ENCODE measurements at places on chromosomes 11 and 22.

DNA sequence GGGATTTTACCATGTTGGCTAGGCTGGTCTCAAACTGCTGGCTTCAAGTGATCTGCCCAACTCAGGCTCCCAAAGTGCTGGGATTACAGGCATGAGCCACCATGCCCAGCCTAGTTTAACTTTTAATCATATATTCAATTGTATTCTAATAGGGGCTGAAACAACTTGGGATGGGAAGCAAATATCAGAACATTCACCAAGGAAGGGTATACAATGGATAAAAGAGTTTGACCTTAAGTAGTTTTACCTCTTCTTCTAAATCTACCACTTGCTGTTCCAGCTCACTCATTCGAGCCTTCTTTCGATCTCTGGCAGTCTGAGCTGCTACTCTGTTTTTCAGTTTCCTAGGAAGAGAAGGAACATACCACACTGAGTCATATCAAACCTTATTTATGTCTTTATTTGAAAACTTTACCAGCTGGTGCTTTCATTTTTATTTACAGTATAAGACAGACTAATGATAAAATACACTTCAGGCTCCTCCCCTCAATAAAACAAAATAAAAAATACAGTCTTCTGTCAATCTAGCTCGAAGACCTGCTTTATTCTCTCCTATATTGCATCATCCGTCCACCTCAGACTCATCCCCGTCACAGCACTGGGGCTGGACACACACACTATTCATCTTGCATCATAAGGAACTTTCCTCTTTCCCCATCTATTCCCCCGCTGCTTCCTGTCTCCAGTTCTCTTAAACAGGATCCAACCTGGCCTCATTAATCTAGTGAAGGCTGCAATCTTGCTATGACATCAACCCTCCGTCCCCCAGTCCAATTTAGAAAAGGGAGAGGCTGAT, 1.4 kb downstream of the XBP1 start:
- DNase-seq = no peak

DNA sequence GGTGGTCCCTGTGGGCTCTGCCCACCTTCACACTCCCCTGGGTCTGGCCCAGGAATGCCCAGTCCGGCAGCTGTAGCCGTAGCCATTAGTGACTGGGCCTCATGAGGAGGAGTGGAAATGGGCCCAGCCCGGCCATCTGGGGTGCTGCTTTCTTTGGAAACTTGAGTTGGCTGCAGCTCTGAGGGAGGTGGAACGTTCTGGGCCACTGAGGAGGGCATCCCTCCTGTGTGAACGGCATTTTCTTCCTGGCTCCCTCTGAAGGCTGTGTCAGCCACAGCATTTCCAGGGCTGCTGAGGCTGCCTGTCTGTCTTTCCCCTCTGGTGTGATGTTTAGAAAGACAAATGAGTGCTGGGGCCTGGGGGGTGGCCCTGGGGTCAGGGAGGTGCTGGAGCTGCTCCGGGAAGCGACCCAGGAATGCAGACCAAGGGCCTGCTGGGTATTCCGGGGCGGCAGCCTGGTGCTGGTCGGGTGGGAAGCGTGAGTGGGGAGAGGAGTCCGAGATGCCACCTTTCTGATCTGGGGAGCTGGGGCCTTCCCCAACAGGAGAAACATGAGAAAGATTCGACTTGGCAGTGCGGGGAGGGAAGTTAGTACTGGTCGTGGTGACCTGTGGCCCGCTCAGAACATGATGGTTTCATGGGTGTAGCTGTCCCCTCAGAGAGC, 27.1 kb downstream of the PTDSS2 start:
- DNase-seq = no peak

DNA sequence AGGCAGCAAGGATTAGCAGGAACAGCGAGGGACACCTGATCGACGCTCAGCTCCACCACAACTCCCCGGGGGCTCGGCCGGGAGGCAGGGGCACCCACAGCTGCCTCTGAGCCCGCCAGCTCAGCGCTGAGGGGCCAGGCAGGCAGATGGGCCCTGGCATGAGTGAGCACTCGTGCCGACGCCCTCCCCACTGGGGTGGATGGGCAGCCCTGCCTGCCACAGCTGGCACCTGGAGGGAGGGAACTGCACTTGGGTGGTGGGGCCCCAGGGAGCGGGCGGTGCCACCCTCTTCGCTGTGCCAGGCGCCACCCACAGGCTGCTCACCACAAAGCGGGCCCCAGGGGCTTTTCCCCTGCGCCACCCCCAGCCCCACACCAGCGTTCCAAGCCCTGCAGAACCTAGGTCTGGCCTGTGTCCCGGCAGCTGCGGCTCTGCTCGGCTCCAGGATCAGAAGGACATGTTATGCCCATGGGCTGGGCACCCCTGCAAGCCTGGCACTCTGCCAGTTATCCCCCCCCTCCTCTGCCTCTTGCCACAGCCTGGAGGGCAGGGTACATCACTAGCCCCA, 28.8 kb downstream of the WNT7B start:
- no peak for DNase-seq

DNA sequence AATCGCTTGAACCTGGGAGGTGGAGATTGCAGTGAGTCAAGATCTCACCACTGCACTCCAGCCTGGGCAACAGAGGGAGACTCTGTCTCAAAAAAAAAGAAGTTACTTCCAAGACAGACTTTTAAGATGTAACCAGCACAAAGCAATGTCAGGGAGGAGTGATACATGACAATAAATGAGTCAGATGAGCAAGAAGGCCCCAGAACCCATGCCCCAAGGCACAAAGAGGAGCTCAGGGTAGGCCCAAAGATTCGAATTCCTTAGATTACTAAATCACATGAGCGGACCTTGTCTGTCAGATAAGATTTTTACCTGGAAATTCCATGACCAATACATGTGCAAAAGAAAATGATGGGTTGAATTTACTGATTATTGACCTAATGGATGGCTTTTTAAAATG, 10.5 kb upstream of the JHY start:
- DNase-seq = no peak

- DNase-seq = no peak
Measured at GRCh38 chr22:23216461-23217170, 36.3 kb downstream of the BCR start.

DNA sequence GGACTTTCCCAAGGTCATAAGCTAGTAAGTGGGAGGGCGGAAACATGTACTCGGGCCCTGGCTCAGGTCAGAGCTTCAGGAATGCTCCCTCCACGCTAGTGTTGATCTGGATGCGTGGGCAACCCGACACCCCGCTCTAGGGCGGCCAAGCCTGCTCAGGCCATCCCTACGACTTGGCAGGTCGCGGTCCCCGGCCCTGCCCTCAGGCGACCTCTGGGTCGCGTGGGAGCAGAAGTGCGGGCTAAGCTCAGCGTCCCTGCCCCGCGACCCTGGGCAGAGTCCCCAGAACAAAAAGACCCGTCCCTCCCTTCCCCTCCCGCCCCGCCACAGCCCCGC, 781 bp upstream of the TEF start:
- no peak for DNase-seq

- DNase-seq = no peak
Measured at GRCh38 chr11:110034806-110035205, 58.4 kb upstream of the ZC3H12C start.

DNA sequence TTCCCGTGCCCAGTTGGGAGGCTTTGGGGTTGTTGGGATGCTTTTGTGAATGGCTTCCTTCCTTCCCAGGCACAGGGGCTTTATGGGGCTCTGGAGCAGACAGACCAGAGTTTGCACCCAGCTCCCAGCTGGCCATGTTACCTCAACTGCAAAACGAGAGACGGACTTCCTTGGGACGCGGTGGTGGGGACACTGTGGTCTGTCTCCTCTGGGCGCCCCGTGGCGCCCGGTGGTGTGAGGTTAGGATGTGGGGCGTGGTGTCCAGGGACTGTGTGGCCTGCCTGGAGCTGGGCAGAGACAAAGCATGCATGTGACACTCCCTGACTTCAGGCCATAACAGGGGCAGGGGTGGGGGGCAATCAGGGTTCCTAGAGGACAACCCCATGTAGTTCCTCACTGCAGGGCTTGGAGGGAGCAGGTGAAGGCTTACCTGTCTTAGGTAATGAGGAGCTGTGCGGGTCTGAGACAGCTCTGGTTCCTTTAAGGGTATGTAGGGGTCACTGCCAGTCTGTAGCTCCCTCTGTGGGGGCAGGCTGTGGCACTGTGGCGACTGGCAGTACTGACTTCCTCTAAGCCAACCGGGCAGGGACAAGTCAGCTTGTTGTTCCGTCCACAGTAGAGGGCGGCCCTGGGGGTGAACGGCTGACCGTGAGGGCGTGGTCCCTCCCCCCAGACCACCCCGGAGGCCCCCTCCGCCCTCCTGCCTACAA, 14.4 kb downstream of the KCNQ1 start:
- no peak for DNase-seq

GRCh38 chr22:48102581-48102980, 1340.1 kb downstream of the TBC1D22A start:
- DNase-seq = no peak

GRCh38 chr11:11776714-11777113, 65.1 kb upstream of the USP47 start:
- no peak for DNase-seq

DNA sequence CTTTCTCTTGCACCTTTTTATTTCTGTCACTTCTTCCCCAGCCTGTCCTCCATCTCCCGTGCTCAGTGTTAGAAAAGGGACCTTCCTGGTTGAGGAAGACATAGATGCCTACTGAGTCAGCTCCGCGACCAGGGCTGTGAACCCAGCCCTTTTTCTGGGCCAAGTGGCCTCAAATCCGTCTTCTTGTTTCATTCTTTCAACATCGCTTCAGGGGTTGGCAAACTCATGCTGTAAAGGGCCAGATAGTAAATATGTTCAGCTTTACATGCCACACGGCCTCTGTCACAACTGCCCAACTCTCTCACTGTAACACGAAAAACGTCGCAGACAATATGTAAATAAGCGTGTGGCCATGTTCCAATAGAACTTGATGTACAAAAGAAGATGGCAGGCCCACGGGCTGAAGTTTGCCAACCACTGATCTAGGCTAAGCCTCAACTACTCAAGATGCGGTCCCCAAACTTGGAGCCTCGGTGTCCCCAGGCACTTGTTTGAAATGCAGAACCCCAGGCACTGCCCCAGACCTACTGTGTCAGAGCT, 338.4 kb downstream of the MN1 start:
- no peak for DNase-seq

GRCh38 chr11:66313321-66314185, 3.3 kb downstream of the CD248 start:
- no peak for DNase-seq

- DNase-seq = no peak
Measured at GRCh38 chr11:130831976-130832375, 84.3 kb downstream of the SNX19 start.

DNA sequence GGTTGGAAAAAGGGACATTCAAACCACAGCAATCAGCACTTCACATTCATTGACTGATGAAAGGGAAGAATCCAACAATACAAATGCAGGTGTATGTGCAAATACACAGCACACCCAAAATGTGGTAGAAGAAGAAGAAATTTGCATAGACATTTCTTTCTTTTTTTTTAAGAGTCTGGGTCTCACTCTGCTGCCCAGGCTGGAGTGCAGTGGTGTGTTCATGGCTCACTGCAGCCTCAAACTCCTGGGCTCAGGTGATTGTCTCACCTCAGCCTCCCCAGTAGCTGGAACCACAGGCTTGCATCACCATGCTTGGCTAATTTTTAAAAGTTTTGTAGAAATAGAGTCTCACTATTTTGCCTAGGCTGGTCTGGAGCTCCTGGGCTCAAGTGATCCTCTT, 21.9 kb downstream of the CARS1 start:
- DNase-seq = no peak

GRCh38 chr11:10991393-10991792, 133.5 kb upstream of the ZBED5 start:
- no peak for DNase-seq

- DNase-seq = no peak
Measured at GRCh38 chr11:46337626-46338345, 9.5 kb upstream of the DGKZ start.

- no peak for DNase-seq
Measured at GRCh38 chr11:116427903-116428637, 344.7 kb downstream of the BUD13 start.

DNA sequence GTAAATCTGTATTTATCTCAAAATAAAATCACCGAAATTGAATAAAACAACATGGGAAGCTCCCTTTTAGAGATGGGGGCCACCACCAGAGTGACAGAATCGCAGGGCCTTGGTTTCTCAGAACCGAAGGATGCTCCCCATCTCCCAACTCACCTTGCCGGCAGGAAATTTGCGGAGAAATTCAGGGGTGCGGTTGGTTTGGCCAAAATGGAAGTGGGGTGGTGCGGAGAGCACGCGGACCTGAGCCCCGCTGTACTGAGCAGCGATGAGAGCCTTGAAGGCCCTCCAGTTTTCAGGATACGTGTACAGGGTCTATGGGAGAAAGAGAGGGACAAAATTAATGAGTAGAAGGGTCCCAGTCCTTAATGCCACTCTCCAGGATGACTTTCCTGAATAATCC, 1.3 kb downstream of the EEF1G start:
- no peak for DNase-seq

- no peak for DNase-seq
Measured at GRCh38 chr11:115871161-115871760, 367.0 kb upstream of the CADM1 start.

DNA sequence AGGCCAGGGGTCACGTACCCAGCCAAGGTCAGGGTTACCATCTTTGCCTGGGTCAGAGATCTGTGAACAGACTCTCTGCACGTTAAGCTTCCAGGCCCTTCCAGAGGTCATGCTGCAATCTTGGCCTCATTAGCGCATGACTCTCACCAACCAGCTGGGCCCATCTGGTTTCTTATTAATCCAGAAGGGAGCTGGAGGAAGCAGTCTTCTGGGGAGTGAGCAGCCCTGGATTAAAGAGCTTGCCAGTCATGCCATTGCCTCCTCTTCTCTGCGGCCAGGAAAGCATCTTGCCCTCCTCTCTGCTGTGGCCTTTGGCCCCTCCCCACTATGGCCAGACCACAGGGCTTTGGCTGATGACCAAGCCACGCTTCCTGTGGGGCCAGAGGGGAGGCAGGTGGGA, 57.4 kb downstream of the CHST1 start:
- no peak for DNase-seq

GRCh38 chr22:38236786-38237185, 35.0 kb downstream of the MAFF start:
- DNase-seq = no peak

DNA sequence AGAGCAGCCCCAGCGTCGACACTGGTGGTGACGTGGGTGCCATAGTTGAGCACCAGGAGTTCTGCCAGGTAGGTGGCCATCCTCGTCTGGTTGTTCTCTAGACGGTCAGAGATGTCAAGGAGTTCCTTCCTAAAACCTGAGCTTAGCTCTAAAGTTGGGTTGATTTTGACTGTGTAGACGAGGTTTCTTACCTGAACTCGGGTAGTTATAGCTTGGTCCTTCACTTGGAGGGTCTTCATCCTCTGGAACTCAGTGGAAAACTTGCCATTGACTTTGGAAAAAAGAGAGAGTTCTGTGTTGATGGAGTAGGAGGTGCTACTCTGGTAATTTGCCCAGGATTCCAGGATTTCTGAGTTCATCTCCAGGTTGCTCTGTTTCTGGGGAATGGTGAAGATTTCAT, 505 bp downstream of the MPEG1 start:
- DNase-seq = no peak

GRCh38 chr22:44575381-44576268, 77.6 kb upstream of the RTL6 start:
- no peak for DNase-seq

DNA sequence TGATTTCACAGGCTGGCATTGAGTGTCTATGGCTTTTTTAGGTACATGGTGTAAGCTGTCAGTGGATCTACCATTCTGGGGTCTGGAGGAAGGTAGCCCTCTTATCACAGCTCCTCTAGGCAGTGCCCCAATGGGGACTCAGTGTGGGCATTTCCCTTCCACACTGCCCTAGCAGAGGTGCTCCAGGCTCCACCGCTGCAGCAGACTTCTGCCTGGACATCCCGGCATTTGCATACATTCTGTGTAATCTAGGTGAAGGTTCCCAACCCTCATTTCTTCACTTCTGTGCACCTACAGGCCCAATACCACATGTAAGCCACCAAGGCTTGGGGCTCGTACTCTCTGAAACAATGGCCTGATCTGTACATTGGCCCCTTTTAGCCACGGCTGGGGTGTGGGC, 78.3 kb downstream of the RNF169 start:
- DNase-seq = no peak
